ENCODE measurements at places on chromosomes 16 and 17.

DNA sequence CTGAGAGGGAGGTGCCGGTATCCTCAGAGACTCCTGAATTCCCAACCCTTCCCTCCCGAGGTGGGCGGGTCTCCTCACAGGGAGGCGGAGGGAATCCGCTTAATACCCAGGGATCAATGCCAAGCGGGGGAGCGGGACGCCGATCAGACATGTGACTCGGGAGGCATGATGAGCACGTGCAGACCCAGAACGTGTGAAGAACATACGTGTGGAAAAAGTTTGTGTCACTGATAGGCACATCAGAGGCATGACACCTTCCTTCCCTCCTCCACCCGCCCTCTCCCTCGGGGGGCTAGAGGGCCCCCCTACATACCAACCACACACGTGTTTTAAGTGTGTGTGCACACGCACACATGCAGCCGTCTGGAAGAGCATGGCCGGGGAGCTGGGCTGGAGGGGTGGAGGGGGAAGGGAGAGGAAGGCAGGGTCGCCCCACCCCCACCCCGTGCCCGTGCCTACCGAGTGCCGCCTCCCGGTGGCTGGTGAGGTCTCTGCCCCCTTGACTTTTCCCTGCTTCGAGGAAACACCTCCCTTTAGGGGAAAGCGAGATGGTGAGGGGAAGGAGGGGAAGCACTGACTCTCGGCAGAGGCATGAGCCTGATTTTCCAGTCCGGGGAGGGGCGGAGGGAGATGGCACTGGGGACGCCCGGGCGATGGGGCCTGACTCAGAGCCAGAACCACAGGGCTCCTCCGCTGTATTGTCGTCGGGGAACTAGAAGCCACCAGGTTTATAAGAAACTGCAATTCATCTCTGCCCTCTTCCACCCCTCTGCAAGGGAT, 12.1 kb upstream of the TBX21 start:
- DNase-seq: peak; percentile 98

- DNase-seq: no peak
Observed at GRCh38 chr17:57113011-57113410, 28.0 kb downstream of the AKAP1 start.

DNA sequence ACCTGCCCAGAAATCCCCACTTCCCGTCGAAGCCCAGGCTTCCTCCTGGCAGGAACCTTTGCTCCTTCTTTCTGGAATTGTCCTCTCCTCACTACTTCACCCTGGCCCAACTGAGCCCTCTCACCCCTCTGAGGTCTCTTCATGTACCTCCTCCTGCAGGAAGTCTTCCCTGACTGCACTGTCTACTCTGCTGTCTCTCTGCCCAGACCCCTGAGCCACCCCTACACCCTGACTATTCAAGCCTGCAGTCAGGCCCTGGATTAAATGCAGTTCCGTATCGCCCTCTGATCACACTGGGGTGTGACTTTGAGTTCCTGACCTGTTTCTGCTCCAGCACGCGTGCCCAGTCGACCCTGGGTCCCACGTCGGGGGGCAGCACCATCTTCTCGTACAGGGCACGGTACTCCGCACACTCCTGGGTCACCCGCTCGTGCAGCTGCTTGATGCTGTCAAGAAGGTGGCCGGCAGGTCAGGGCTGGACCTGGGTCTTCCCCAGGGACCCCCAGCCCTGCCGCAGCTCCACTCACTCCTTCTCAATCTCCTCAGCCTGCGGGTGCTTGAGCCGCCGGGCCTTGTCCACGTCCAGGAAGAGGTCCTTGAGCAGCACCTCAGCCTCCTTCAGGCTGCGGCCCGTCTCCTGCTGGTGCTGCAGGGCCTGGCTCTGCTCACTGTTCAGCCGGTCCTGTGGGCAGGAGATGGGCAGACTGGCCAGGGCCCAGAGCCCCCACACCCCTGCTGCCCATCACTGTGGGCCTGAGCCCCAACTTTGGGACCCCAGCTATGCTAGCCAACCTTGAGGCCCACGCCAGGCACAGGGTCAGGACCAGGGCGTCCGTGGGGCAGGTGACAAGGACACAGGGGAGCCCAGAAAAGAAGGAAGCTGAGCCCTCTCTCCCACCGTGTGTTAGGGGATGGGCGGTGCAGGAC, 3.9 kb downstream of the EVPL start:
- DNase-seq: no peak

GRCh38 chr17:41625602-41626001, 1.2 kb upstream of the KRT17 start:
- DNase-seq: no peak

GRCh38 chr17:427327-427726, 74.7 kb upstream of the RPH3AL start:
- no peak for DNase-seq

DNA sequence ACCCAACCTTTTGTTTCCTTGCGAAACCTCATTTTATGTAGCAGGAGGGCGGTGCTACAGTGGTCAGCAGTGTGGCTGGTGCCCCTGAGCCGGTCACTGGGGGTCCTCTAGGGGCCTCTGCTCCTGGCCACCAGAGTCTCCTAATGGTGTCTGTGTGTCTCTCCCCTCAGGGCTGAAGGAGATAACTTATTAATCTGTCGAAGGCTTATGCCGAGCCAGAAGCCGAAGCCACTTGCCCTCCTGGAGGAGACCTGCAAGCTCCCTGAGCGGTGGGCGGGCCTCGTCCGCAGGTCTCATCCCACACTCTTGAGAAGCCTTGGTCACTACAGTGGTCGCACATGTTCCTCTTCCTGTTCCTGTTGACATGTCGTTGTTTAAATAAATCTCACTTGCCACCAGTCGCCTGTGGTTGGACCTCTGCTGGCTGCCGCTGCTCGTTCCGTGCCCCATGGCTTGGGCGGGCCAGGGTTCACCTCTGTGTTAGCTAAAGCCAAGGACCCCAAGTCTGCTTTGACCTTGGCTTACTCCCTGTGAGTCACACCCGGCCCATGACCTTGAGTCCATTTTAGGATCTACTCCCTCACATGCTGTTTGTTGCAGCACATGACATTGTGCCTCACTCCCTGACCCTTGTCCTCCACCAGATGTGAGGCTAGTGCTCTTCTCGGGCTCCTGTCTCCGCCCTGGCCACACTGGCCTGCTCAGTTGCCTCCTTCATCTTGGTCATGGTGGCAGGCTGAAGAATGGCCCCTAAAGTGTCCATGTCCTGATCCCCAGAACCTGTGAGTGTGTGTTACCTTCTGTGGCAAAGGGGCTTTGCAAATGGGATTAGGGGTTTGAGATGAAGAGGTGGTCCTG, 38.7 kb upstream of the AQP8 start:
- no peak for DNase-seq

DNA sequence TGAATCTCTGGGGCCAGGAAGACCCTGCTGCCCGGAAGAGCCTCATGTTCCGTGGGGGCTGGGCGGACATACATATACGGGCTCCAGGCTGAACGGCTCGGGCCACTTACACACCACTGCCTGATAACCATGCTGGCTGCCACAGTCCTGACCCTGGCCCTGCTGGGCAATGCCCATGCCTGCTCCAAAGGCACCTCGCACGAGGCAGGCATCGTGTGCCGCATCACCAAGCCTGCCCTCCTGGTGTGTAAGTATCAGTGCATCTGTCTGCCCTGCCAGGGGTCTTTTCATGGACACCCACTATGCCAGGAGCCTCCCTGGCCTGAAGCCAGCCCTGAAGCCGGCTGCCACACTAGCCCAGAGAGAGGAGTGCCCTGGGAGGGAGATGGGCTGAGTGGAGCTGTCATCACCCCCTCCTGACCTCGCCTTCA, at the start of gene CETP:
Gene CETP (plus strand): TSS at position 100 of the 431 bp plus-strand sequence. CDS start 30 bp downstream, at position 130.
- no peak for DNase-seq

GRCh38 chr16:50040018-50040417, 15.0 kb downstream of the CNEP1R1 start:
- no peak for DNase-seq

GRCh38 chr17:45135978-45136791, 698 bp downstream of the ACBD4 start:
- no peak for DNase-seq

GRCh38 chr17:15943971-15944758, 765 bp upstream of the ADORA2B start:
- DNase-seq: no peak

- no peak for DNase-seq
Observed at GRCh38 chr17:65530523-65531255, 30.8 kb downstream of the AXIN2 start.

- DNase-seq: no peak
Observed at GRCh38 chr17:41334385-41335305, 16.0 kb downstream of the KRT33A start.

GRCh38 chr16:78249056-78249455, 149.6 kb downstream of the WWOX start:
- DNase-seq: no peak

DNA sequence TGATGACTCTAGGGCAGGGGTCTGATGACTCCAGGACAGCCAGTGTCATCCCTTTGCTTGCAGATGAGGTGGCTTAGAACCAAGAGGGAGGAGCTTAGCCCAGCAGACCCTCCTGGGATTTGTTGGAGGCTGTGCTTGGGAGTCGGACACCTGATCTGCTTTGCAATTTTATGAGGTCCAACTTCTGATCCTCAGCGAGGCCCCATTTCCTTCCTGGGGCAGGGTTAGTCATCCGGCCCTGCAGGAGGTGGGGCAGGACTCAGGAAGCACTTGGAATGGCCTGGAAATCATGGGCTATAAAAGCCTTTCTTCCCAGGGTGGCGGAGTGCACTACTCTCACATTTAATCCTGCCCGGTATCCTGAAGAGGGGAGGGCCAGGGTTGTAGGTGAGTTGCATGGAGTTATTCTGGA, 168.5 kb downstream of the MSI2 start:
- no peak for DNase-seq

DNA sequence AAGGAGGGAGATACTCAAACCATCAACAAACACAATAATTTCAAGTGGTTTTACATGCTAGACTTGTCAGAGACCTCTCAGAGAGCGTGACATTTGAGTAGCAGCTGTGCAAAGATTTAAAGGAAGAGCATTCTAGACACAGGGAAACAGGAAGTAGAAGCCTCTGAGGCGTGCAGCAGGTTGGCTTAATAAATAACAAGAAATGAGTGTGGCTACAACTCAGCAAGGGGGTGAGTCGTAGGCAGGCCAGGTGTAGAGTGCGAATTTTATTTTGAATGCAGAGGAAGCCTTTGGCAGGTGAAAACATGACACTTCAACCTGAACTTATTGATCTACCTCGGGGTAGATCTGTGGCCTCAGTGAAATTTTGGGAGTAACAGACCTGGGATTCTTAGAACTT, 73.2 kb upstream of the MRTFB start:
- DNase-seq: no peak

- peak; percentile 14 for DNase-seq
Observed at GRCh38 chr17:17751489-17752088, 70.3 kb downstream of the RAI1 start.

DNA sequence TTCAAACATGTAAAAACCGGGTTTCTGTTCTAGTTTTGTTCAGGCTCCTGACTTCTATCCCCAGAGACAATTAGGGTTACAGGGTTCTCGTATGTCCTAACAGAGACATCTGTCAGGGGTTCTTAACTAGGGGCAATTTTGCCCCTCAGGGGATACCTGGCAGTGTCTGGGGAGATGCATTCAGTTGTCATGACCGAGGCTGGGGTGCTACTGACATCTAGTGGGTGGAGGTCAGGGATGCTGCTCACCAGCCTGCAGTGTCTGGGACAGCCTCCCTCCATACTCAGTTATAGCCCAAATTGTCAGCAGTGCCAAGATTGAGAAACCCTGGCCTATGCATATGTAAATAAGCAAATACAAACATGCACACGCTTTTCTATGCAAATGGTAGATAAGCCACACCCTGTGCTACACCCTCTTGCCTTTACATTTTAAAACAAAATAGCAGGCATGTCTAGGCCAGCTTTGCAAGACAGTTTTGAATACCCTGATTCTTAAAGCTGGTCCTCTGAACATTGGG, 37.4 kb downstream of the CLEC16A start:
- DNase-seq: no peak

GRCh38 chr16:456891-457483, 31.5 kb downstream of the RAB11FIP3 start:
- no peak for DNase-seq

DNA sequence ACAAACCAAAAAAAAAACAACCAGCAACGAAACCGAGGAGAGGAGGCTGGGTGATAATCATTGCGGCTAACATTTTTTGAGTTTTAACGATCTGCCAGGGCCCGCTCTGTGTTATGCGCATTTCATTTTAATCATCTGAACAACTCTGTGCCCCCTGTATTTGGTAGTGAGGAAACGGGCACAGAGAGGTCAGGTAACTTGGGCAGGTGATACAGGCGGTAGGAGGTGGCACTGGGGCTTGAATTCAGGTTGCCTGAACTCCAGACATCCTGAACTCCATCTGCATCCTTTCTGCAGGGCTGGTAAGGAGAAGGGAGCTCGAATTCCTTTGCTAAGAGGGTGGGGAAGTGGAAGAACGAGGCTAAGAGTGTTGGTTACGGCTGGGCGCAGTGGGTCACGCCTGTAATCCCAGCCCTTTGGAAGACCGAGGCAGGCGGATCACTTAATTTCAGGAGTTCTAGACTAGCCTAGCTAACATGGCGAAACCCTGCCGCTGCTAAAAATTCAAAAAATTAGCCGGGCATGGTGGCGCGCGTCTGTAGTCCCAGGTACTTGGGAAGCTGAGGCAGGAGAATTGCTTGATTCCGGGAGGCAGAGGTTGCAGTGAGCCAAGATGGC, 1.1 kb downstream of the CLUAP1 start:
- DNase-seq: no peak

DNA sequence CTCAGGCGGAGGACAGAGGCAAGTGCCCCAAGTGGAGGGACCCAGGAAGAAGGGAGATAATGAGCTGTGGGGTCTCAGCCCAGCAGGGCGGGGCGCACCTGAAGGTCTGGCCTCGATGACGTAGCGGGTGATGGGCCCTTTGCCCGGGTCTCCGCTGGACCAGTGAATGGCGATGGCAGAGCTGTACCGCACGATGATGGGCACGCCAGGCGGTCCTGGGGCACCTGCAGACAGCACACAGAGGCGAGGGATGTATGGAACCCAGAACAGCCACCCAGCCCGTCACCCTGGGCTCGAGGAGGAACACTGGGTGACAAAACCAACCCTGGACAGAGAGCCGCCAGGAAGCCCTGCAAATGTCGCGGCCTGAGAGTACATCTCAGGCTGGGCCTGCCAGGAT, 46.2 kb upstream of the CDC42EP4 start:
- no peak for DNase-seq

DNA sequence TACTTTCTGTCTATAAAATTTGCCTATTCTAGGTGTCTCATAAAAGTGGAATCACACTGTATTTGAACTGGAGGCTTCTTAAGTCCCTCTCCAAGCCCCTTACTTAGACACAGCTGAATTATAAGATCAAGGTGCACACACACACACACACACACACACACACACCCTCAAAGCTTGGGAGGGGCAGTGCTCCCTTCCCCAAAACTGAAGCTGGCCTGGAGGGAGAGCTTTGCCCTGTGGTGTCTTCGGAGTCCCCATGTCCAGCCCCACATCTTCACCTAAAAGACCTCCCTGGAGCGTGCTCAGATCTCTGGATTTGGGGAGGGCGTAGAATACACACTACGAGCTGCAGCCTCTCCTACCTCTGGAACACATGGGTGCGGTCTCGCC, 828 bp downstream of the EMP2 start:
- DNase-seq: no peak

- DNase-seq: no peak
Observed at GRCh38 chr16:79747688-79748087, 147.2 kb upstream of the MAF start.

GRCh38 chr16:82672676-82673075, 45.9 kb downstream of the CDH13 start:
- DNase-seq: no peak

All from stimulated activated CD4-positive, alpha-beta T cell treated with anti-CD3 and anti-CD28 coated beads, Interleukin-12 subunit alpha, Interleukin-12 subunit beta, amount 100 ng/mL, for 48 hours (primary cell).